Foreskin keratinocyte (primary cell): ENCODE measurements at places on chromosomes 3 and 15. TPM values are rescaled to one million over a fixed set of nuclear protein-coding genes. Genes with fewer than 3 reads are reported as not detected.

- no peak for DNase-seq
These were observed 240.7 kb downstream of the LPP start for GRCh38 chr3:188394623-188395022.

GRCh38 chr3:125316949-125317348 lies 58.2 kb downstream of the ZNF148 start:
- DNase-seq, result no peak

GRCh38 chr3:59408047-59408624 lies 358.3 kb upstream of the CFAP20DC start:
- no peak for DNase-seq

MORC1 gene
- not detected in 2 replicates for polyA plus RNA-seq

CASR gene
- polyA plus RNA-seq, result not detected in 2 replicates
